T-helper 2 cell treated with Interferon-gamma antibody and Interleukin-4, amounts not matched to agents 100 ng/mL and 5 ng/mL, for 36 hours (primary cell): ENCODE measurements at places on chromosomes 13 and 19. TPM values are rescaled to one million over a fixed set of nuclear protein-coding genes. Genes with fewer than 3 reads are reported as not detected.

The UBA52 gene
- total RNA-seq = 1,575 and 1,597 TPM in 2 replicates

The ZNF492 gene
- total RNA-seq = 0.09 and 0.11 TPM in 2 replicates

The OR7C1 gene
- not detected in 2 replicates for total RNA-seq

The CFD gene
- total RNA-seq = 2.3 and 2.5 TPM in 2 replicates

The OR7A5 gene
- not detected in 2 replicates for total RNA-seq

The ODAD3 gene
- total RNA-seq = 0.09 TPM in 1 of 2 replicates, not detected in the other

The DCT gene
- total RNA-seq = 0.05 and 0.16 TPM in 2 replicates

The VSTM1 gene
- total RNA-seq = not detected in 2 replicates

The CYP2F1 gene
- total RNA-seq = not detected in 2 replicates

The RFXAP gene
- total RNA-seq = 14.7 and 16.5 TPM in 2 replicates

The CACNG6 gene
- total RNA-seq = not detected in 2 replicates

The ZNF98 gene
- not detected in 2 replicates for total RNA-seq

The GPR12 gene
- not detected in 2 replicates for total RNA-seq

The UTP14C gene
- 11.8 and 12.9 TPM in 2 replicates for total RNA-seq

The BEST2 gene
- not detected in 2 replicates for total RNA-seq

The CPB2 gene
- total RNA-seq = not detected in 2 replicates
